ENCODE measurements at places on chromosomes 11 and 22.

DNA sequence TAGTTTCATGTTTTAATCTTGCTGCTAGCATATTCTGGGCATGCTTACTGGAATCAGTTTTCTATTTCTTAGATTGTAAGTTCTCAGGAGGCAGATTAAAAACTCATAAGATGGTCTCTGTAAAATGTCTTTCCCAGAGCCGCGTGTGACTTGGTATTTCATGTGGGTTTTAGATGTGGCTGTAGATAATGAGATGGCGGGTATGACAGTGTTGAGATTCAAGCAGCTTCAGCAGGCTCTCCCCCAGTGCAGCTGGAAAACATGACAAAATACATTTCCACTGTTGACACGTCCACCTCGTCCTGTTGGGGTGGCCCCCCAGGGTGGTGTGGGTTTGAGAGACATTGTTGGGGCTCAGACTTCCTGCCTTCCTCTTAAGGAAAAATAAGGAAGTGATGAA, 106.8 kb downstream of the KIRREL3 start:
- no peak for DNase-seq

DNA sequence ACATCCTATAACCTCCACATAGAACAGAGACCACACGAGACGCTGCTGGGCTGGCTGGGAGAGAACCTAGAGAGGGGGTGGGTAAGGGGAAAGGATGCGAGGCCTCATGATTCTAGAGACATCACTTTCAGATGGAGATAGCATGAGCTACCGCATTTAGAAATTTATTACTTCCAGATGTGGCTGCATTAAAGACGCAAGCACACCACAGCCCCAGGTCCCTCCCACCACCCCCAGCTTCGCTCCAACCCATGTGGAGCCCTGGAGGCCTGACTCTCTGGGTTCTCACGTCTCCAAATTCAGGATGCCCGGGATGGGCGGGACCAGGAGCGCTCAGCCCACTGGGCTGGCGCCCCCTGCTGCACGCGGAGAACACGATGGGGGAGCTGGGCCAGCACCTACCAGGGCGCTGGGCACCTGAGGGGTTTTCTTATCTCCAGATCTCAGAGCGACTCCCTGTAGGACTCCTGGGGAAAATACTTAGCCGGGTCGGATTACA, 13.6 kb downstream of the MRPL21 start:
- peak; percentile 83 for DNase-seq

DNA sequence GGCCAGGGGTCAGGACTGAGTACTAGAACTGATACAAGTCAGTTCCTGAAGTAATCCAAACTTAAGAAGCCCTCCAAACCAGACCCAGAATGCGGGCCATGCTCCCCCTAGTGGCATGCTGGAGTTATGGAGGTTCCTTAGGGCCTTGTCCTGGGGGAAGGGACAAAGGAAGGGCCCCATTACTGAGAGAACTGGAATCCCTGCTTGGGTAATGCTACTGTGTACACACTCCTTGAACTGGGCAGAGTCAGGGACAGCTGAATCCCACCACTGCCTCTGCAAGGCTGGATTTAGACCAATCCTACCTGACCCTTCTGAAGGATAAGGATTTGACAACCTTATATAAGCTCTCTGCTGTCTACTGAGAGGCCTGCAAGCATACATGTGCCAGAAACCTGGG, 97.3 kb upstream of the AKIP1 start:
- peak; percentile 64 for DNase-seq

GRCh38 chr11:115612046-115612730, 108.0 kb upstream of the CADM1 start:
- no peak for DNase-seq

DNA sequence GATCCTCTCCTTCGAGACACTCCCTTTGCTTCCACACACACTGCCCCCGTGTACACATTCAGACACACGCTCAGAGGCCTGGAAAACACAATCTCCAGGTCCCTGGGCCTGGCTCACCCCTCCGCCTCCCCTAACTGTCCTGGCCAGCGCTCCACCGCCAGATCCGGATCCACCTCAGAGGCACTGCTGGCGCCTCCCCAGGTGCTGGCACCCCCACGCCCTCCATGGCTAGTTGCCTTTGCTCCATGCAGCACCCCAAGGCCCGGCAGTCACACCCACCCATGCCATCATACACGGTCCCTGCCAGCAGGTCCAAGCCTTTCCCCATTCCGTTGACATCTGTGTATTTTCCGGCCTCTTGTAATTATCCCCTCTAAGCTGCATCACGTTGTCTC, 11.1 kb downstream of the SPTBN2 start:
- no peak for DNase-seq

GRCh38 chr22:33400891-33401290, 342.7 kb upstream of the SYN3 start:
- no peak for DNase-seq

DNA sequence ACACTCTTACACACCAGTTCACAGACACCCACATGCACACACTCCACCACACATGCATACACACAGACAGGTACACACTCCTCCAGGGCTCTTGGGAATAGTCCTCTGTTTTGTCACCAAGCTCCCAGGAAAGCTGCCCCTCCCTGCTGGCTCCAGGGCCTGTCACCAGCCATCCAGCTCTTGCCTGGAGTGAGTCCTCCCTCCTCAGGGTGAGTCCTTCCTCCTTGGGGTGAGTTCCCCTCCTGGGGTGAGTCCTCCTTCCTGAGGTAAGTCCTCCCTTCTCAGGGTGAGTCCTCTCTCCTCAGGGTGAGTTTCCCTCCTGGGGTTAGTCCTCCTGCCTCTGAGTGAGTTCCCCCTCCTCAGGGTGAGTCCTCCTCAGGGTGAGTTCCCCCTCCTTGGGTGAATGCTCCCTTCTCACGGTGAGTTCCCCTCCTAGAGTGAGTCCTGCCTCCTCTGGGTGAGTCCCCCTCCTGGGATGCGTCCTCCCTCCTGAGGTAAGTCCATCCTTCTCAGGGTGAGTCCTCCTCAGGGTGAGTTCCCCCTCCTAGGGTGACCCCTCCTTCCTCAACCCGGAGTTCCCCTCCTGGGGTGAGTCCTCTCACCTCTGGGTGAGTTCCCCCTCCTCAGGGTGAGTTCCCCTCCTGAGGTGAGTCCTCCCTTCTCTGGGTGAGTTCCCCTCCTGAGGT, 100.6 kb upstream of the FGF3 start:
- DNase-seq: peak; percentile 3

DNA sequence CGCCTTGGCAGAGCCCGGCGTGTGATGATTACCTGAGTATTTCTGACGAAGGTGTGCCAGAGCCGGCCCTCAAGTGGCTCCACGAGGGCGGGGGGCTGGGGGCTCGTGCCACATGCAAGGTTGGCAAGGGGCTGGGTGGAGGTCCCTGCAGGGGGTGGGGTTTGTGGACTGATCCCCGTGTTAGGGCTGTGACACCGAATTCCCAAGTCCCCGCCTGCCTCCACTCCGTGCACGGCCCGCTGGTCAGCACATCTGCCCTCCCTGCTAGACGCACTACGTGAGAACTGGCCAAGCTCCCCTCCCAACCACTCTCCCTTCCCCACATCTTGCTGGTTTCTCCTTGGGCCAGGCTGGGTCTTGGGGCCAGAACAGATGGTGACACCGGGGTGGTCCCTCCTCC, 34.2 kb downstream of the GRAMD4 start:
- DNase-seq: no peak

DNA sequence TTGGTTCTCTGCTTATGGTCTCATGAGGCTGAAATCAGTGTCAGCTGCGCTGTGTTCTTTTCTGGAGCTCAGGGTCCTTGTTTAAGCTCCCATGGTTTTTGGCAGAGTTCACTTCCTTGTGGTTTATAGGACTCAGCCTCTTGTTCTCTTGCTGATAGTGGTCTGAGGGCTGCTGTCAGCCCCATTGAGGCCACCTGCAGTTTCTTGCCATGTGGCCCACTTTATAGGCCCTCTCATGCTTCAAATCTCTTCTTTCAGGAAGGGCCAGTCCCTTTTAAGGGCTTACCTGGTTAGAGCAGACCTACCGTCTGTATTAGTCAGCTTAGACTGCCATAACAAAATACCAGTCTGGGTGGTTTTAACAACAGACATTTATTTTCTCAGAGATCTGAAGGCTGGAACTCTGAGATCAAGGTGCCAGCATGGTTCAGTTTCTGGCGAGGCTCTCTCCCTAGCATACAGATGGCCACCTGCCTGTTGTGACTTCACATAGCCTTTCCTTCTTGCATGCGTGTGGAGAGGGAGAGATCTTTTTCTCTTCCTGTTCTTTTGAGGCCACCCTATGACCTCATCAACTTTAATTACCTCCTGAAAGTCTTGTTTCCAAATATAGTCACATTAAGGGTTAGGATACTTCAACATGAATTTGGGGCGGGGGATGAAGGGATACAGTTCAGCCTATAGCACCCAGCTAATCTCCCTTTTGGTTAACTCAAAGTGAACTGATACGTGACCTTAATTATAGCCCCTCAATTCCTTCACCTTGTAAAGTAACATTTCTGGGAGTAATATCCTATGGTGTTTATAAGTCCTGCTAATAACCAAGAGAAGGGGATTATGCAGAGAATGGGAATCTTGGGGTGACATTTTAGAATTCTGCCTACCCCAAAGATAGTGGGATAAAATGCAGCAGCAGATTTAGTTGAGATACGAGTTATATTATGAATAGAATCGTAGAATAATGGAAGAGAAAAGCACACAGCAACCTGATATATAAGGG, 131.8 kb downstream of the UVRAG start:
- no peak for DNase-seq

DNA sequence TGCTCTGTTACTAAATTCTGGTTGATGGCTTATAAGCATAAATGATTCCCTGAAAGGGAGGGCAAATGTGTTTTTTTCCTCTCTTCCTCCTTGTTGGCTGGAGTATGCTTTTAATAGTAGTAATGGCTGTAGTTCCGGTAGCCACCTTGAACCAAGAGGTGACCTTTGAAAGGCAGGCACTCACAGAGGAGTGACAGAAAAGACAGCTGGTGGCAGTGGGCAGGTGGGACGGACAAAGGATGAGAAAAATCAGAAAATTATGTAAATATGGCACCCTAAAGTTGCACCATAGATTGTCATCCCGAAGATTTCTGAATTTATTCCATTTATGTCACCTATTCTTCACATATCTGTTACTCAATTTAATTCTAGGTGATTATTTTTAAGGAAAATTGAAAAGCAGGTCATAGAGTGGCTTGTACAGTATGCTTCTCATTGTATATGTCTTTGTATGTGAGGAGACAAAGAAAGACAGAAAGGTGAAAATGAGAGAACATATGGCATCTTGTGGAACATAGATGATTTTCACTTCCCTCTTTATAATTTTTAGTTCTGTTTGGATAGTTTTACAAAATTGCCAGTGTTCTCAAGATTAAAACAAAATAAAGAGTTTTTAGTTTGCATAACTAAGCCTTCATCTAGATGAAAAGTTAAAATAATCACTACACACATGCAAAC, 17.0 kb downstream of the CASP12 start:
- no peak for DNase-seq

DNA sequence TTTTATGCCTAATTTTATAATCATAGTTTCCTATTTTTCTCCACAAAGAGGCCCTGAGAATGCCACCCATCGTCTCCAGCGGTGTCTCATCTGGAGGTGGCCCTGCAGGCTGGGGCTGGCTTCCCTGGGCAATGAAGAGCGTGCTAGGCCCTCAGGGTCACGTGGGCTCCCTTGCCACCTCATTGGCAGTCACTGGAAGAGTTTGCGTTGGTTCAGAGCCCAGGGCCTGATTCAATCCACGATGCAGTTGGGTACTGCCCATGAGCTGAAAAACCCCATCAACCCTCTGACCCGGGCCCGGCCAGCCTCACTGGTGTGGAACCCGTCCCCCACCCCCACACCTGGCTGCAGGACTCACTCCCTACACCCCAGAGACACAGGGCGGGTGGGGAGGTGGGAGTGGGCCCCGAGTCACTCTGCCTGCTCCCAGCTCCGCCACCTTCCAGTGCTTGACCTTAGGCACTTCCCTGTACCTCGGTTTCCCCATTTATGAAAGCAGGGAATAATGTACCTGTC, 43.4 kb upstream of the A4GALT start:
- no peak for DNase-seq

DNA sequence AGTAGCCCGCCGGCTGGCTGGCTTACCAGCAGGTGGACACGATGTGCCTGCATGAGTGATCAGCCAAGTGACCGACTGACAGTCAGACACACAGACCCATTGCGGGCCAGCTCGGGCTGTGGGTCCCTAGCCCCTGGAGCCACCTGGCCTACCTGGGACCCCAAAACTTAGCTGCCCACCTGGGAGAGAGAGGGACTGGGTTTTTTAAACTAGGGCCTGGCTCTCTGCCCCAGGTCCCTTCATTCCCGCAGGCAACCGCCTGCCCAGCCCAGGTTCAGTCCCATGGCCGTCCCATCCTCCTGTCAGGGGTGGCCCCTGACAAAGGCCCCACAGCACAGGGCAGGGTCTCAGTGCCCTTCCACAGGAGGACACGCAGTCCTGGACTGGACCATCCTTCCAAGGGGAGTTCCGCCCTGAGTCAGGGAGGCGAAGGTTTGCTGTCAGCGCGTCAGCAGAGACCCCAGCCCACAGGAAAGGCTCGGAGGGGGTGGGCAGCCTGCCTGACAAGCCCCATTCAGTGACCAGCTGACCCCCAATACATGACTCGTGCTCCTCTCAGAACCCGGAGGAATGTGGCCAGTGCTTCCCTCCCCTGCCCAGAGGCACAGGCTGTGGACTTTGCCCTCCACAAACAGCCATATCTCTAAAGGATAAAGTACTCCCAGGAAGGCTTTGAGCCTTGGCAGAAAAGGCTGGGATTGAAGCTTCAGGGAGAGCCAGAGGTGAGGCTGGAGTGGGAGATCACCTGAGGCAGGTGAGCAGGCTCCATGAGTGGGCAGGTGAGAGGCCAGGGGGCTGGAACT, 8.4 kb downstream of the SLCO2B1 start:
- DNase-seq: no peak

DNA sequence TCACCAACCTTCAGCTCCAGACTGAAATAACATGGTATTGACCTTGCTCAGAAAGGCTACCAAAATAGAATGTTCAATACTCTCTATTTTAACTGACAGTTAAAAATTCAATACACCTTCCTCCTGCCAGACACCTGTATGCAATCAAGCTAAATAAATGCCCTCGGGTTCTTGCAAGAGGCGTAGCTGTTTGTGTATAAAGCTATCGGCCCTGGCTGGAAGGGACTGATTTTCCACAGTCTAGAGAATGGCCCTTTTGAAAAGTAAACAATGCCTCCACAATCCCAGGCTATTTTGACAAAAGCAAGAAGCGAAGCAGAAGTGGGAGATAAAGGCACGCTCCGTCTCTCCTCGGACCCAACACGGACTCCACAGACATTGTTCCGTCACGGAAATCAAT, 791.2 kb downstream of the BRD1 start:
- no peak for DNase-seq

DNA sequence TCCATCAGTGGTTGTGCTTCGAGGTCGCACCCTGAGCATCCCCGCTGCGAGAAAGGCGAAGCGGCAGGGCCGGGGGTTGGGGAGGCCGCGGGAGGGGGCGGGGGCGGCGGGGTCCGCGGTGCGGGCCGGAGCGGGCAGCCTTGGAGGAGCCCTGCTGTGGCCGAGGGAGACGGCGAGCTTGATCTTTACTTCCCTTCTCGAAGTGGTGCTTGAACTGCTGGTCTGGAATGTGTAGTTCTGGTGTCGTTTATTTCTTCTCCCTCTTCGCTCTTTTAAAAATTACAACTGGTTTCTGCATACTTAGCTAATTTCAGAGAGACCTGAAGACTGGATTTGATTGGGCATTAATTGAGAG, 1.1 kb downstream of the APLP2 start:
- DNase-seq: no peak

Data from BE2C (cell line).